HCT116 (cell line): ENCODE measurements at places on chromosomes 7 and 10.

- no peak overlapping the region for H3K4me3 ChIP-seq
- H3K36me3 ChIP-seq = no peaks in the 10 kb centered on the region
- no peak for DNase-seq
- no peaks in the 10 kb centered on the region for H3K4me1 ChIP-seq
- no peak overlapping the region for H3K27ac ChIP-seq
- peaks cover 10% of the 10 kb centered on the region; the same call in 1 of the 2 replicates for H3K27me3 ChIP-seq
These were observed 126.3 kb upstream of the CXCL12 start for GRCh38 chr10:44511166-44511565.

DNA sequence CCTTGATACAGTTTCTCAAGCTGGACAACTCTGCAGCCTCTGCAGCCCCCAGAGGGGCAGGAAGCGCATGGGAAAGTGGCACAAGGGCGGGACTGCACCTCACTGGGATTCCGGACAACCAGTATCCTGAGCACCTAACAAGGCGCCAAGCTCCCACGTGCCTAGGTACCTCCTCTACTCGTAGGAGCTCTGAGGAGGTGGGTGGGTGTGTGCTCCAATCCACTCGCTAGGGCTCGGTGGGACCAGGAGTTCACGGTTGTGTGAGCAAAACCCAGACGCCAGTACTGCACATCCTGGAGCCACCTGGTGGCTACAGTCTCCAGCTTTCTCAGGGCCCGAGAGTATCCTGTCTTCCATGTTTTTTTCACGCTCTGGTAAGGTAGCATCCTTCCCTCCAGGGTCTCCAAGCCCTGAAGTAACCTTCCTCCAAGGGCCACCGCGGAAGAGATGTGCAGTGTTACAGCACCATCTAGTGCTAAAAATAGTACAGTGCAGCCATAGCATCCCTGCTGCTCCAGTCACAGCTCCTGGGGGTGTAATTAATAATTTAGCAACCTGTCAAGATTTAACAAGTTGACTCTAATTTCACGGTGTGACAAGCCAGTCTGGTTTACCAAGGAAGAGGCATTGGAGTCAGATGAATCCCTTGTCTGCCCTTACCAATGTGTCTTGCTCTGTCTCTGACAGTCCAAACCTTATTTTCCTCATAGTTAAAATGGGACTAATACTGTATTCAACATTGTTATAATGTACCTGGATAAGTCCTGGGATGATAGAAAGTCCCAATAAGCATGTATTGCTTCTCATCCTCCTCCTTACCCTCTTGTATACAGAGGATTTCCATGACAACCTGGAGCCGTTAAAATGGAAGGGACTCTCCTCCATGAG, 70.4 kb downstream of the HERPUD2 start:
- no peaks in the 10 kb centered on the region for H3K4me1 ChIP-seq
- no peaks in the 10 kb centered on the region for H3K36me3 ChIP-seq
- no peak overlapping the region for H3K4me3 ChIP-seq
- H3K27me3 ChIP-seq = no peaks in the 10 kb centered on the region
- peak; percentile 23 for DNase-seq
- no peak overlapping the region for H3K27ac ChIP-seq

DNA sequence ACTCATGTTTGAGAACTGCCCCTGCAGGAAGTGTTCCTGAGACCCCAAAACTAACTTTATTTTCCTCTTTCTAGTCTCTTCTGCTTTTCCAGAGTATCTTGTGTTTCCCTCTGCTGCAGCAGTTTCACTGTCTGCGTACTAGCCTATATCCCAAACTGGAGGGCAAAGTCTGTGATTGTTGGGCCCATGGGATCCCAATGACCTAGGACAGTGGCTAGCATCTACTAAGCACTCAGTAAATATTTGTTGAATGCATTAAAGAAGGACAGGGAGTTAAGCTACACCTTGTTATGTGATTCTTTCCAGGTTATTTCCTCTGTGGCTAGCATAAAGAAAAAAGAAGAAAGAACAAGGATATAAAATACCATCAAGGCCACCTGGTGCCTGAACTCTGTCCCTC, 210.6 kb upstream of the PHYHIPL start:
- H3K36me3 ChIP-seq = no peaks in the 10 kb centered on the region
- no peak overlapping the region for H3K4me3 ChIP-seq
- H3K27ac ChIP-seq = no peak overlapping the region
- H3K27me3 ChIP-seq = no peaks in the 10 kb centered on the region
- DNase-seq = no peak

- H3K27ac ChIP-seq = no peak overlapping the region
- H3K27me3 ChIP-seq = peaks cover 26% of the 10 kb centered on the region
- H3K36me3 ChIP-seq = no peaks in the 10 kb centered on the region
These were observed 37.4 kb upstream of the OPALIN start for GRCh38 chr10:96395931-96396877.

DNA sequence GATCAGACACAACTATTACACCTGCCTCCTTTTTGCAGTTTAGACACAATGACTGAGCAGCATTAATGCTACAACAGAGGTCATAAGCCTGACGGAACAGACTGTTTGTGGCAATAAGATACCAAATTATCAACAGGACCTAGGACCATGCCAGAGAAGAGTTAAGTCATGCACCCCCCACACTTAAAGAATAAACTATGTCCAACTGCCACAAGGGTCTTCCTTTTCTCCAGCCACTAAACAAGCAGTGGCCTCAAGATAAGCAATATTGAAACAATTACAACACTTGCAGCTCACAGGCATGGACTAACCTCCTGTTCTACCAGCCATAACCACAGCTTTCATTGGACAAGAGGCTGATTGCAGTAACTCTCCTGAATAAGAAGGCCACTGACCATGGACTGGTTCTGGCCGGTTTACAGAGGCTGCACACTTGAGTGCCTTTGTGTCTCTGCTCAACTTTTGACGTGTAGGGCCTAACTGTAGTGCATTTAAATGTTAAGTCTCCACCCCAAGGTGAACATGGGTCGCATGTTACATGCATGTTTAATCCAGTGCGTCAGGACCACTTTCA, 104.4 kb downstream of the STRA8 start:
- H3K27ac ChIP-seq = no peak overlapping the region
- no peaks in the 10 kb centered on the region for H3K27me3 ChIP-seq
- H3K4me1 ChIP-seq = no peaks in the 10 kb centered on the region
- DNase-seq = no peak
- no peak overlapping the region for H3K4me3 ChIP-seq

DNA sequence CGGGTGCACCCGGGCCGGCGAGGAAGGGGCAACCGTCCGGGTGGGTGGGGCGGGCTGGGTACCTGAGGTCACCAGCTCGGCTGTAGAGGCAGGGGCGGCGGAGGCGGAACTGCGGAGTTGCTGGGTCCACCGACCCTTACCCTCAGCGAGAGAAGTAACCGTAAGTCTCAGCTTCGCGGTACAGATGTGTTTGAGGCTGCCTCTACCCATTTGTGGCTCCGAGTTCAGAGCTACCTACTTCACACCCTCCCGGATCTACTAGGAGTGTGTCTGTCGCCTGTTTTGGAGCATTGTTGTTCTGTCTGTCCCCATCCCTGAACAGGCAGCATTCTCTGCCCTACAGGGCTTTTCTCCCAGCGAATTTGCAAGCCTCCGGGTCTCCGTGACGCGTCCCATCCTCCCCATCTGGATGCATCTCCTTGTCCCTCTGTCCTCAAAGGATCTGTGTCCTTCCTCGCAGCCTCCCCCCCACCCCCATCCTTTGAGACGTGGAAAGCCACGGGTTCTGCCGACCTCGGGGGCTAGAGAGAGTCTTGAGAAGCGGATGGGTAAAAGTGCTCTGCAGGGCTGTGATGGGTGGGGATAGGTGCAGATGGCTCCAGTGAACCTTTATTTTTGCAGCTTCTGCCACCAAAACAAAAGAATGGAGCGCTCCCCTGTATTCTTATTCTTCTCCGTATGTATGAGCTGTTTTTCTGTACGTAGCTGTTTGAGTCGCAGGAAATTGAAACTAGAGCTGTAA, 757 bp downstream of the ANKIB1 start:
- peak overlapping the region; percentile 79 for H3K27ac ChIP-seq
- no peak for DNase-seq
- peak overlapping the region; percentile 92 for H3K4me3 ChIP-seq
- peaks cover 2% of the 10 kb centered on the region; the same call in 1 of the 2 replicates for H3K36me3 ChIP-seq
- peaks cover 11% of the 10 kb centered on the region; the same call in 1 of the 2 replicates for H3K4me1 ChIP-seq

DNA sequence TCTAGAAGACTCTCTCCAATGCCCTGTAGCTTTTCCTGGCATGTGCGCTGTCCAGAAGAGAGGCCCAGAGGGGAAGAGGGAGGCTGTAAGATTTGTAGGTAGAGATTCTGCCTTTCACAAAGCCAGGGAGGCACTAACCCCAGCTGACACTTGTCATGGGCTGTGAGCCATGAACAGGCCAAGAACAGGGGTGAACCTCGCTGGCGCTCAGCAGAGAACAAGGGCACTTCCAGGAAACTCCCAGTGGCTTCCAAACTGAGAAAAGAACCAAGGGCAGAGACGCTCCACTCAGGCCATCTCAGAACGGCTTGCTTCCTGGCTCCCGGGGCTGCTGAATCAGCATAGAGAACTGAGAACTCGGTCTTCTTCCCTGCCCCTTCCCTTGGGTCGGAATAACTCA, 257.8 kb upstream of the ZNF32 start:
- H3K27me3 ChIP-seq = peaks cover 41% of the 10 kb centered on the region
- no peaks in the 10 kb centered on the region for H3K36me3 ChIP-seq
- H3K4me3 ChIP-seq = no peak overlapping the region
- H3K27ac ChIP-seq = no peak overlapping the region
- no peaks in the 10 kb centered on the region for H3K4me1 ChIP-seq

- H3K27ac ChIP-seq = no peak overlapping the region
- DNase-seq = no peak
- H3K27me3 ChIP-seq = no peaks in the 10 kb centered on the region
- H3K4me1 ChIP-seq = no peaks in the 10 kb centered on the region
These were observed 144.2 kb upstream of the ZNF804B start for GRCh38 chr7:88615336-88615735.

DNA sequence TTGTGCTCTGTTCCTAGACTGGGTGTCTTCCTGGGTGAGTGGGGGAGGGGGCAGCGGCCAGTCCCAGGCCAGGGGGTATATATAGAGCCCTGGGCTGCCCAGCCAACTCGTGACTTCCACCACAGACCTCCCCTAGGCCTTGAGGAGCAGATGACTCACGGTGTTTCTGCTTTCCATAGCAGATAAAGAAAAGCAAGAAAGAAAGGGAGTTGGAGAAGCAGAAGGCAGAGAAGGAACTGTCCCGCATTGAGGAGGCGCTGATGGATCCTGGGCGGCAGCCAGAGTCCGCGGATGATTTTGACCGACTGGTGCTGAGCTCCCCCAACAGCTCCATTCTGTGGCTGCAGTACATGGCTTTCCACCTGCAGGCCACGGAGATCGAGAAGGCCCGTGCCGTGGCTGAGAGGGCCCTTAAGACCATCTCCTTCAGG, 10.1 kb downstream of the CALHM2 start:
- H3K4me3 ChIP-seq = no peak overlapping the region
- H3K36me3 ChIP-seq = peaks cover 84% of the 10 kb centered on the region
- H3K27ac ChIP-seq = no peak overlapping the region
- no peak for DNase-seq

DNA sequence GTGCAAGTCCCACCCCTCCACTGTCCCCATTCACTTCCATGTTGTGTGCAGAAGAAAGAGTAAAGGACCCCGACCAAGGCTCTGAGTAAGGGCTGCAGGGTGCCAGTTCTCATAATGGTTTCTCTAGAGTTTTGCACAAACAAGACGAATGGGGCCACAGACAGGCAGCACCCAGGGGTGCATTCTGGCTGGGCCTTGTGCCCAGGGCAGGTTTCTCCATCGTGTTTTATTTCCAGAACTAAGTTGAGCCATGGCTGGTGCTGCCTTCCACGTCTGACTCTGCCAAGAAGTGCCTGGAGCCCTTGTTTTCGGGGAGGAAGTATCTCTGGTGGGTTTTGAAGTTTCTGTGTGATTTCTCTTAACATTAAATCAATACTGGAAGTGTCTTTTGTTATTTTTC, 95.0 kb upstream of the SDK1 start:
- H3K4me3 ChIP-seq = no peak overlapping the region
- H3K27ac ChIP-seq = no peak overlapping the region
- H3K4me1 ChIP-seq = no peaks in the 10 kb centered on the region

- H3K4me3 ChIP-seq = no peak overlapping the region
- no peaks in the 10 kb centered on the region for H3K27me3 ChIP-seq
- peak; percentile 34 for DNase-seq
- H3K4me1 ChIP-seq = no peaks in the 10 kb centered on the region
These were observed 113.8 kb upstream of the KLF6 start for GRCh38 chr10:3898821-3899220.

DNA sequence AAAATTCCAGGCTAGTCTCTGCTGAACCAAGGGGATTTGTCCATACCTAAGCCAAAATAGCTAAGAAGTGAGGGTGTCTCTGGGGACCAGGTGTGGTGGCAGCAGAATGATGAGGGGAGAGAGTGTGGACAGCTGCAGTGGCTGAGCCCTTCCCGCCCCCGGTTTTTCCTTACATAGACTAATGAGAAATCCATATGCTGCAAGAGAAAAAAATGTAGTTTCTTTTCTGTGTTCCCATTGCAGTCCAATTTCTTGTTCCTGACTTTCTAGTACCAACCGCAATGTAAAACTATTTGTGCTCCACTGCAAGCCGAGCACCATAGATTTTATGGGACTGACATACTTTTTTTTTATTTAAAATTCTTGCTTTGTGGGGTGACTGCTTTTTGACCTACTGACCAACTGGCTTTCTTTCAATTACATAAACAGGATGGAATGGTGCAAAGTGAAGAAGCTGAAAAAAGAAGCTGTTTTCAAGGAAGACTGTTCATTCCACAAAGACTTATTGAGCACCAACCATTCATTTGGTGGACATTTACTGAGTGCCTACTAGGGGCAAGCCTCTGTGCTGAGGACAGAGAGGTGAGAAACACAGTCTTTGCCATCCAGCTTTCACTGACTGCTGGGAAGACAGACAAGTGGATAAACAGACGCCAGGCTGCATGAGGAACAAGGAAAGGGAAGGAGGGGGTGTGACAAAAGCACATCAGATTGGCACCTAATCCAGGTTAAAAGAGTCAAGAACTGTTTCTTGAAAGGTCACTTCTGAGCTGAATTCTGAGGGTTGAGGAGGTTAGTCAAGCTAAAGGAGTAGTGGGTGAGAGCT, 9.8 kb downstream of the CEP41 start:
- peaks cover 12% of the 10 kb centered on the region for H3K4me1 ChIP-seq
- no peaks in the 10 kb centered on the region for H3K27me3 ChIP-seq
- no peak overlapping the region for H3K27ac ChIP-seq
- DNase-seq = no peak

- DNase-seq = no peak
- no peak overlapping the region for H3K27ac ChIP-seq
- no peak overlapping the region for H3K4me3 ChIP-seq
- H3K4me1 ChIP-seq = peaks cover 19% of the 10 kb centered on the region
- no peaks in the 10 kb centered on the region for H3K27me3 ChIP-seq
These were observed 26.2 kb upstream of the C10orf105 start for GRCh38 chr10:71745664-71746250.
